Ovary (tissue), 10 donors: ENCODE measurements at places on chromosomes 6 and 20. TPM values are rescaled to one million over a fixed set of nuclear protein-coding genes. Genes with fewer than 3 reads are reported as not detected.

PPP1R3G gene
- total RNA-seq: 0.83 TPM

TAGAP gene
- total RNA-seq: 1.4 TPM

TOX2 gene
- 2.1 TPM for total RNA-seq

DNA sequence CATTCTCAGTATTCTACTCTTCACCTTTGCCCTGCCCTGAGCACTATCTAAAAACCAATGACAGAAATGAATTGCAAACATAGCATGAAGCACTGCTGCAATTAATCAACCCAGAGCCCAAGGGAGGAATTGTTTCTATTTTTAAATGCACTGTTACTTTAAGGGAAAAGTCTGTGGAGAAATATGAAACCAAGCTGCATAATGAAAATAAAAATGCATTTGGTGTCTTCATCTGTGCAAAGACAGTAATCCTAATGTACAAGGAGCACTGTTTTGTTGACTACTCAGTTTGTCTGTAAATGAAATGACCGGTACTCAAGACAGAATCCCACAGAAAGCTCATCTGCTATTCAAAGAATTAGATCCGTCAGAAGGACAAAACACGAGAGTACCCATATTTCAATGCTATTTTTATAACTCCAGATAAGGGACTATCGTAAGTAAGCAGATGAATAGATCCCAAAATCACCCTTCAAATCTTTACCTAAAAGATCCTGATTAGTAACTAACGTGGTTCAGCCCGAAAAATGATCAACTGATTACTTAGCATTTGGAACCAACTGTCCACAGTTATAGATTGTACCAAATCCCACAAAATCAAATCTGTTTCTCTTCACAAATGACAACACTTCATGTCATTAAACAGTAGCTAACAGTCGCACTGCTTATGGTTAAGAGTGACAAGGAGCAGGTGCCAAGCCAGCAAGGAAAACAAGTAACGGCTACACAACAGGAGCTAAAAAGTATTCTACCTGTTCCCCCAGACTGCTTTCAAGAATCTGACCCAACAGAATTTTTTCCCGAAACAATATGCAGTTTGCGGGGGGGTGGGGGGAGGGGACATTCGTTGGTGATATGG lies 2.4 kb downstream of the KIF13A start:
- DNase-seq: no peak

- DNase-seq: no peak
Measured at GRCh38 chr6:85412911-85413430, 36.9 kb upstream of the NT5E start.

GRCh38 chr6:1609648-1610496 lies at the start of gene FOXC1:
FOXC1 (plus strand) TSS chr6:1609915; CDS start chr6:1610446, 531 bp downstream.
- peak; percentile 93 for DNase-seq

DNA sequence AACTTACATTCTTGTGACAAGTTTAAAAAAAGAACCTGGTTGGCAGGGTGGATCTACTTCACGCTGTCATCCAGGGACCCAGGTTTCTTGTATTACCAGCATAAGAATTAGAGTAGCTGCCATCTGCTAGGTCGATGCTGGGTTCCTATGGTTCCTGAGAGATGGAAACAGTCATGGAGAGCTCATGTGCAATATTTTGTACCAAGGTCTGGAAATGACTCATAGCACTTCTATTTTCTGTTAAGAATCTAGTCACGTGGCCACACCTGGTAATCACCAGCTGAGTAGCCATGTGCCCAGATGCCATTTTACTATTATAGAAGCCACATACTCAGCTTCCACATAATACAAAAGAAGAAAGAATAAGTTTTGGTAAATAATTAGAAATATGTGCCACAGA lies 171.3 kb downstream of the CD83 start:
- DNase-seq: no peak

- DNase-seq: no peak
Measured at GRCh38 chr6:168025831-168026710, 28.6 kb downstream of the KIF25 start.

GRCh38 chr6:106629859-106630163 lies 433 bp downstream of the QRSL1 start:
- no peak for DNase-seq

GRCh38 chr6:101146389-101146788 lies 247.1 kb upstream of the GRIK2 start:
- no peak for DNase-seq
